GDM1 (cell line): ENCODE measurements at places on chromosomes 7 and 10.
A peak's percentile ranks its signal among the peaks of the same experiment; 100 is the strongest.

GRCh38 chr7:66054063-66054462 is 21.6 kb upstream of the ASL start:
- no peak for DNase-seq

- DNase-seq = no peak
Observed at GRCh38 chr7:95545673-95546072, 50.6 kb downstream of the PDK4 start.

GRCh38 chr7:122525355-122525754 is 173.6 kb downstream of the RNF133 start:
- no peak for DNase-seq

- no peak for DNase-seq
Observed at GRCh38 chr7:17625043-17625442, 315.3 kb downstream of the SNX13 start.

- no peak for DNase-seq
Observed at GRCh38 chr7:135197906-135198655, 13.2 kb downstream of the WDR91 start.

GRCh38 chr10:8405596-8405995 is 351.1 kb downstream of the GATA3 start:
- no peak for DNase-seq

GRCh38 chr7:22339725-22340390 is 17.1 kb downstream of the RAPGEF5 start:
- no peak for DNase-seq

GRCh38 chr7:16563281-16564022 is 36.8 kb downstream of the LRRC72 start:
- no peak for DNase-seq

GRCh38 chr10:33270971-33271370 is 63.5 kb downstream of the NRP1 start:
- DNase-seq = no peak

DNA sequence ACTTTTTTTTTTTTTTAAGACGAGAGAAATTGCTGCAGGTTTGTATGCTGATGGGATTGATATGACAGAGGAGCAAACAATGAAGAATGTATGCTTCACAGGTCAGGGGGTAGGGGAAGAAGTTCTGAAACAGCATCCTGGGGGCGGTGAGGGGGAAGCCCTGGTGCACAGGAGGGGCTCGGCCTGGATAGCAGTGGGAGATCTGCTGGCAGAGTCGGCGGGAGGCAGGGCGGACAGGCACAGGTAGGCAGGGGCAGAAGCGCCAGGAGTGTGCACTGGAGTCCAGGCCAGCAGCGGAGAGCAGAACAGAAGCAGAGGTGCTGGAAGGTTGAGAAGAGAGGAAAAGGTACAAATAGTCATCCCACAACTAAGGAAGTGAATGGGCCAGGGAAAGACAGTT is 175.4 kb downstream of the SNX10 start:
- DNase-seq = no peak

DNA sequence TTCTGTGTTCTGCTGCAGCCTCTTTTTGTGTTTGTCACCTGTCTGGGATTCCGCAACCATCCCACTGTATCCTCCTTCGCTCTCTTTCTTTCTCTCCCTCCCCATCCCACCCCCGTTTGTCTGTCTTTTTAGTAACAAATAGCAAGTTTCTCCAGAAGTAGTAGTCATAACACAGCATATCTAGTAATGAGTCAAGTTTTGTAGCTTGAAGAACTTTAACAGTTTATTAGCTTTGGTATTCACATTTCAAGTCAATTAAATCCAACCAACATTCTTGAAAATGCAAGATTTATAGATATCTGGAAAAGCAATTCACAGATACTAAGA is 154.1 kb upstream of the MTPN start:
- DNase-seq = no peak

GRCh38 chr7:87316846-87317552 is 28.5 kb upstream of the CROT start:
- DNase-seq = no peak

DNA sequence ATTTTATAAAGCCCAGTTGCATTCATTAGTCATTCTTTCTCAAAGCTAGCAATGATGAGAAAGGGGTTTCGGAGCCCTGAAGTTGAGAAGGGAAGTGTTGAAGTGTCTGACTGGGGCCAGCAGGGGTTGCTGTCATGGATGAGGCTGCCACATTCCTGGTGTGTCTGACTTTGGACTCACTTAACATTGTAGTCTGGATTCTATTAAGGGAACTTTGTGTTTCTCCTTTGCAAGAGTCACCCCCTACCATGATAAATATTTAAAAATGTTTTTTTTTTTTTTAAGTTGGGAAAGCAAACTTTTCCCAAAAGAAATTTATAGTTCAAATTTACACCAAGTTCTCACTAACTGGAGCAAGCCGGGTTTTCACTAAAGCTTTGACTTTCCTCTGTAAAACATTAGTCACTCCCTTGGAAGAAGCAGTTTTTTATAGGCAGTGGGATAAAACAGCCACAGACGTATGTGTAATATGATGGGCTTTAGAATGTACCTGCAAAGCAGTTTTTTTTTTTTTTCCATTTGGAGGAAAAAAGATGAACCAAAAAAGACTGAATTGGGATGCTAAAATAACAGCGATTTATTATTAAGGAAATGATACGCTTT is 243.6 kb downstream of the TWIST1 start:
- DNase-seq = no peak

- no peak for DNase-seq
Observed at GRCh38 chr7:29139191-29139590, 7.1 kb downstream of the CPVL start.

DNA sequence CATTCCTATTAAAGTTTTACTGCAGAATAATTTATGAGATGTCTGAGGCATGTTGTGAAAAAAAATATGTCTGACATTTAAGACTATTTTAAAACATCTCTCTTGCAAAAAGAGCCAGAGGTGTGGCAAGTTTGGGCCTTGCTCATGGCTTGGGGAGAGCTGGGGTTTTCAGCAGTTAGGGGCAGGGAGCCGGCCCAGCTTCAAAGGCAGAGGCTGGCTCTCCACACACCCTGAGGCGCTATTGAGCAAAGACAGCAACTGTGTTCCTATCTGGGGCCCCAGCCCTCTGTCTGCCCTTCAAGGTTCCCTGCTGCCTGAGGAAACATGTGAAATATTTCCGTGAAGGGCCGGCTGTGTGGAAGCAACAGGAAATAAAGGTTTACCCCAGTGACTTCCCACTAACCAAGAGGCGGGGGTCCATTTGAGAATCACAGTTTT is 94.0 kb downstream of the SORBS1 start:
- peak; percentile 40 for DNase-seq

DNA sequence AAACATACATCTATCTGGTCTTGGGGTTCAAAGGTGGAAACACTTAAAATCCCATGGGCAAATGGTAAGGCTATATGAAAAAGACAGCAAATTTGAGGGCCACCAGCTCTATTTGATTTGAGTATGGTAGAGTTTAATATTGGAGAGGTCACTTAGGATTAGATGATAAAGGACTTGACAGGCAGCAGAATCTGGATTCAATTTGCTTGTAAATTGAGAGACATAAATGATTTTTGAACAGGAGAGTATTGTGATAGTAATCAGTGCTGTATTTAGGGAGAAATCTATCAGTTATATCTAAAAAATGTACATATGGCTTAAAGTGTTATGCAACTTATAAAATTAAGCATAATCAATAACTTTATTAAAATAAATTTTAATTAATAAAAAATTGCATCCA is 155.2 kb downstream of the SEMA3A start:
- no peak for DNase-seq
